ENCODE measurements at places on chromosomes 12 and 14. TPM values are rescaled to one million over a fixed set of nuclear protein-coding genes. Genes with fewer than 3 reads are reported as not detected.

Gene TEX52
- total RNA-seq, result 0.29 TPM

Gene NUAK1
- total RNA-seq, result not detected

Gene MIP
- total RNA-seq, result not detected

Gene AKAP3
- 2.4 TPM for total RNA-seq

DNA sequence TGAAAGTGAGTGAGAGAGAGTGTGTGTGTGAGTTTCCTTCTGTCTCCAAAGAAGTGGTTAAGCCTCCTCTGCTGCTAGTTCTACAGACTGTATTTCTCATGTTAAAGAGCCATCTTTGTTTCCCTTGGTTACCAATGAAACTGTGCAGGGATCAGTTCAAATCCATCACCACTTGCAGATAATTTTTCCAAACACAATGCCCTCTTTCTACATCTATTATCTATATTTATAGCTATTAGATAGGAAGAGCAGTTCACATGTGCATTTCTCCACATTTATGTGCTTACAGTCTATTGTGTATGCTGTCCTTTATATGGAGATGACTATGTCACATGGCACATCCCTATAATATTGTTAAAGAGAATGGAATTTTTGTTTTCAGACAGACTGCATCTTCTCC is 2.2 kb upstream of the DAAM1 start:
- DNase-seq, result no peak
